ENCODE measurements at places on chromosomes 3 and 15.

DNA sequence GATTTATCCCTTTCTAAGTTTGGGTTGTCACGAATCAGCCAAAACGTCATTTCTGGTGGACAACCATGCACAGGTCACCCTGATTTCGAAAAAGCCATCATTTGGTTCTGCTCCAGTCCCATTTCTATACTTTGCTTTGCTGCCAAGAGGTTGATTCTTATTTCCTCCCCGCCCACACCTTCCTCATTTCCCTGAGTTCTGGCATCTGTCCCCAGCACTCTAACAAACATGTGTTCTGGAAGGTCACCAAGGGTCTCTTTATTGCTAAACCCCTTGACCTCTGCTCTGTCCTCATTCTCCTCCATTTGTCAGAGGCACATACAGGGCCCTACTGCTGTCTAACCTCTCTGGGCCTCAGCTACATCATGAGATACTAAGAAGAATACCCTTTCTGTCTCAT is 36.4 kb upstream of the PTPRG start:
- DNase-seq = no peak

DNA sequence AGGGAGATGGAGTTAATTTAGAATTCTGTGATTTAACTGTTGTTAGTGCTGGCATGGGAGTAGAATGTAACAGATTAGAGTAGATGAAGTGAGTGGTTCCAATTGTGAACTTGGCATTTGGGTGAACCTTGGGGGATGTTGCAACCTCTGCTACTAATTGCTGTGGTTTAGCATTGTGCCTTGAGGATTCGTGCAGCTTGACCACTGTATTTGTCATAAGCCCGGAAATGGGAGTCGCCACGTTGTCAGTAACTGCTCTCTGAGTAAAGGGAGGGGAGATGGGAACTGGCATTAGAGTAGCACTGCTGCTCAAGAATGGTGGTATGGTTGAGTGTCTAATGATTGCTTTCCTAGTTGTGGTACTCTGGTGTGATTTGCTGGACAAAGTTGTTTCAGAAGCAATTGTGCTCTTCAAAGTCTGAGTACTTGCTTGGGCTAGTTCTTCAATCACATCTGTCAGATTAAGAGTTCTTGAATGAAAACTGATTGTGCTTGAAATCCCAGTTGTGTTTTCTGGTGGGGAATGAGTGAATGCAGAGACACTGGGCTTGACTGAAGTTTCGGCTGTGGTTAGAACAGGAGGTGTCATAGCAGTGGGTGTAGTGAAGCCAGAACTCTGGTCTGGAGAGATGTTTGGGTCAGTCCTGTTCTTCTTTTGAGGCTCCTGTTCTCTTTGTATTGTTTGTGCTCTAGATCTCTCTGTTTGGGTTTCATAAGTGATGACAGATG is 15.4 kb downstream of the IGSF10 start:
- DNase-seq = no peak

- no peak for DNase-seq
Observed at GRCh38 chr15:40232625-40233070, 6.2 kb upstream of the PAK6 start.

- DNase-seq = no peak
Observed at GRCh38 chr3:142057331-142057725, 92.0 kb downstream of the TFDP2 start.

DNA sequence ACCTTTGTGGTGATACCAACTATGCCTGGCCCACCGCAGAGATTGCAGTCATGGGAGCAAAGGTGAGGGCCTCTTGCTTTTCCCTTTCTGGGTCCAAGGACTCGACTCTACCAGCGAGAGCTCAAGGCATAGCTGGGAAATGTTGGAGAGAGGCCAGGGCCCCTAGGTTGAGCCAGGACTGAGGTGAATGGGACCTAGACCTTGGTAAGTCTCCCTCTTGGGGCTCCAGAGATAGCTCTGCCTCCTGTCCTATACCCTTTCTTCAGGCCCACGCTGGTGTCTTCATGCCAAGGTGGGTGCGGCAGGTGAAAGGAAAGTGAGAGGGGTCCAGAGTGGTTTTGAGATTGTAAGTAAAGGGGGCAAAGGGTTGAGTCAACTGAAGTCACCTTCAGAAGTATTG is 77.5 kb downstream of the PCCB start:
- no peak for DNase-seq

GRCh38 chr3:32325927-32326326 is 65.7 kb upstream of the CMTM7 start:
- no peak for DNase-seq

DNA sequence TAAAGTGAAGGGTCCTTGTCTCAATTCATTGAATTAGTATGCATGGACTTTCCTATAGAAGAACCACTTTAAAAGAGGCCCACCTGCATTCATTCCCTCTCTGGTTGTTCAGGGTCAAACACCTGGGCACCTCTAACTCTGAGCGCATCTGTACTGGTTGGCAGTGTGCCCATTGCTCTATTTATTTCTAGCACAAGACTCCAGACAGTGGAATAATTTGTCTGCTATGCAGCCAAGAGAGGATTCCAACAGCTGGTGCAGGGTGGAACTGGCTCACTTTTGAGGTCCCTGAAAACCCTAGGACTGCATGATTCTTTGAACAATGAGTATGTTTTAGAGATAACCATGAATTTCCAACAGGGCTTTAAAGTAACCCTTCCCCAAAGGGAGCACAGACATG is 57.9 kb downstream of the CCDC33 start:
- DNase-seq = no peak

DNA sequence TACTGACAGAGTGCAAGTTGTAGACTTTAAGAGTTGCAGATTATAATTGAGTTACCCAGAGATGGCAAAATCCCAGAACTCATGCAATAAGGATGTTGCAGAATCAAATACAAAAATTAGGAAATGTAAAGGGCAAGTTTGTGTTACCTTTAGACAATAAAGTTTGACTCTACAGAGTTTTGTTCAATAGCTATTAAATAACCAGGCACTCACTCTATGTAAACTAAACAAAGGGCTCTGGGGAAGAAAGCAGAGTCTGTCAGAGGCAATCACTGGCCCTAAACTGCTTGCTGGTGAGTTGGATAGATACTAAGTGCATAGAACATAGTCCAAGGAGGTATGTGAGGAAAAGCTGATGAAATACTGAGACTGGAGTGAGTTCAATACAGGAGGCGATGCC is 40.0 kb upstream of the PLCL2 start:
- no peak for DNase-seq

DNA sequence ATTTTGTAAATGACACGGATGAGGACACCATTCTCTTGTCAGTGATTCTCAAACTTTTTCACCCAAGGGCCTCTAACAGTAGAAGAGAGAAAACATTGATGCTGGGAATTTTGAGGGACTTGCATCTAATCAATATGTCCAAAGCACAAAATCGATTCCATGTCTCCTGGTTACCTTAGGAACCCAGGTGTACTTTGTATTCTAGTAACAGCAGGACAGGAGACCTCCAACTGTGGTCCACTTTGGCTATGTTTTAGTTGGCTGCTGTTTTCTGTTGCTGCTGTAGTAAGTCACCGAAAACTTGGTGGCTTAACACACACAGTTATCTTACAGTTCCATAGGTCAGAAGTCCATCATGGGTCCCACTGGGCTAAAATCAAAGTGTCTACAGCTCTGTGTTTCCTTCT is 24.4 kb upstream of the ZBTB38 start:
- no peak for DNase-seq

DNA sequence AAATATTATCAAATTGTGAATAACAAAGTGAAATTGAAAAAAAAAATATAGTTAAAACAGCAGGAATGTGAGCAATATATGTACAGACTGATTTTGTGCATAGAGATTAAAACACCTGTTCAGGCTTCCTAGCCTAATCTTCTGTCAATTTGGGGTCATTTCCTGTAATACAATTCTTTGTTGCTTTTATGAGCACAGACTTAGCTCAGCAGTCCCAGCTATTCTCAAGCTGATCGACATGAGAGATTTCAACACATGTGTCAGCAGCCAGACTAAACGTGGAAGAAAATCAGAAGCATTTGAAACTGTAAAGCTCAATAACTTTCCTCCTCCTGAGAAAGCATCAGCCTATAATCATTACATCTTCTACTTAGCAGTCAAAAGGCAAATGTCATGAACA is 1.6 kb upstream of the FHIT start:
- DNase-seq = no peak

Data from osteocyte (in vitro differentiated cells).